Activated T-cell treated with anti-CD3 and anti-CD28 coated beads for 48 hours (primary cell): ENCODE measurements at places on chromosomes 11 and 22.

DNA sequence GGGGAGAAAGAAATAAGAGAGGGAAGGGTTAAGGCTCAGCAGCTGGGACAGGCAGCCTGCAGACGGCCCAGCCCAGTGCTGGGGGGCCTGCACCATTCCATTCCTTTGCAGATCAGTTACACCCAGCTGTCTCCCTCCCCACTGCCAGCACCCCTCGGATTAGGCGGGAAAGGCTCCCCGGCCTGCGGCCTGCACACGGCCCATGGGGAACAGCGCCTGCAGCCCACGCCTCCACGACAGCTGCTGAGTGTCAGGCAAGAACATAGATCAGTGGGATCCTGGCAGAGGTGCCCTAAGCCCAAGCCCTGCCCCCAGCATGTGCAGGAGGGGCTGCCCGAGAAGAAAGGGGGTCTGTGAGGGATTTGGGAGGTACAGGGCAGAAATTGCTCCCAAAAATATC is 65.8 kb upstream of the MYOD1 start:
- DNase-seq, result no peak

DNA sequence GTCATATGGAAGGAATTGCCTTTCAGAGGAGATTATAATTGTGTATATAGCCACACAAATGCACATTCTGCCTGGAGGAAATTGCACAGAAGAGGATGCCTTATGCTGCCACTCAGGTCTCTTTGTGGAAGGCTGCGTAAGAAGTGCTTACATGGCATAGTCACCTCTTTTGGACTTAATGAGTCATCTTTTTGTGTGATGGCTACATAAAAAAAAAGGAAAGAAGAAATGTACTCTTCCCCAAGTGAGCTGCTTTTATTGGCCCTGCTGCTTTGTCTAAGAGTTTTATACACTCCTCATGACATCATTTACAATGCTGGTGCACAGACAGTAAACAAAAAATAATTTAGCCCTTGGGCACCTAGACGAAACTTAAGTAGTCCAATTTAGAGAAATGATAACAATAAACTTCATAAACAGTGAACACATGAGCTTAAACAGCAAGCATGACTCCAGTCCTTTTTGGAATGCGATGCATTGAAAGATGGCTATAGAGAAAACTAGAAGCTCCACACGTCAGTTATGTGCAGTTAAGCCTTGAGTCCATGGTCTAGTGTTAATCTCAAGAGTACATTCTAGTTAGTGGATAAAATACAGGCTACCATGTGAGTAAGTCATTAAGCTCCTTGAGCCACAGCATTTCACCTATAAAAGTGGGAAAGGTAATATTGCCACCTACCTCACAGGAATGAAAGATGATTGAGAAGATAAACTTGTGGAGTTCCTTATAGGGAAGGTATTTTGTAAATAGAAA is 12.0 kb downstream of the CSTPP1 start:
- no peak for DNase-seq

- DNase-seq, result peak; percentile 35
Observed at GRCh38 chr11:69425895-69426544, 55.4 kb upstream of the LINC01488 start.

DNA sequence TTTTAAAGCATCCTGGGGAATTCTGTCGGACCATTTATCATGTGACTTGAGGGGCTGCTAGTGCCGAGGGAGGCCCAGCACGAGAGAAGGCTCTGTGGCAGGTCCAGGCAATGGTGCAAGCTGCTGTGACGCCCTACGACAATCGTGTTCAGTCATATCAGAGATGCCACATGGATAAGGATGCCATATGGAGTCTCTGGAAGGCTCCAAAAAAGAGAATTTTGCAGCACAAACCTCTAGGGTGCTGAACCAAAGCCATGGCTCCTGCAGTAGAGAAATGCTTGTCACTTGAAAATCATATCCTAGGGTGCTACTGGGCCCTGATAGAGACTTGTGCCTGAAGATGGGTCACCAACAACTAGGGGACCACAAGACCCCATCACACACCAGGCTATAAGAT is 6.7 kb upstream of the CD6 start:
- no peak for DNase-seq

GRCh38 chr11:84316866-84317555 is 1030.8 kb upstream of the CCDC90B start:
- no peak for DNase-seq

GRCh38 chr11:31903225-31904074 is 92.3 kb upstream of the PAX6 start:
- DNase-seq, result no peak

DNA sequence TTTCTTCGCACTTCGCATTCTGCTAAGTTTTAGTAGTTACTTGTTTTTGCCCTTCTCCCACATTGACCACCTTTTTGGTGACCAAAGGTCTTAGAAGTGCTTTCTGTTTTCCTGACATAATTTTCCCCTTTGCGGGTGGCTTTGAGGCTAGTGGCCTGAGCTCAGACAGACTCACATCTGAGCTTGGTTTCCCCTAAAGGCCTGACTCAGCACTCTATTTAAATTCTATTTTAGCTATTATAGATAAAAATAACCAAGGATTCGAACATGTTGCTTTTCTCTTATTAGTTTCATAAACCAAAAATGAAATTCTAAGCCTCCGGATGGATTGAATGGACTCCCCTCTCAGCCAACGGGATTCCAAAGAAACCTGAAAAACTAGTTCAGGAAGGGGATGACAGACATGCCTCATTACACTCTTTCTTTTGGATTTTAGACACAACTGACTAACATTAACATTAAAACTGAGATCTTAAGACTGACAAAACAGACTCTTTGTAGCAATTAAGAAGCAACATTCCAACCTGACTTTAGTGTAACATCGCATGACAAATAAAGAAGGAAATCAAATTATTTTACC is 258.5 kb downstream of the LUZP2 start:
- no peak for DNase-seq

- DNase-seq, result no peak
Observed at GRCh38 chr11:93084727-93085505, 112.9 kb downstream of the SLC36A4 start.

- DNase-seq, result no peak
Observed at GRCh38 chr11:36037031-36037430, 93.2 kb downstream of the LDLRAD3 start.

DNA sequence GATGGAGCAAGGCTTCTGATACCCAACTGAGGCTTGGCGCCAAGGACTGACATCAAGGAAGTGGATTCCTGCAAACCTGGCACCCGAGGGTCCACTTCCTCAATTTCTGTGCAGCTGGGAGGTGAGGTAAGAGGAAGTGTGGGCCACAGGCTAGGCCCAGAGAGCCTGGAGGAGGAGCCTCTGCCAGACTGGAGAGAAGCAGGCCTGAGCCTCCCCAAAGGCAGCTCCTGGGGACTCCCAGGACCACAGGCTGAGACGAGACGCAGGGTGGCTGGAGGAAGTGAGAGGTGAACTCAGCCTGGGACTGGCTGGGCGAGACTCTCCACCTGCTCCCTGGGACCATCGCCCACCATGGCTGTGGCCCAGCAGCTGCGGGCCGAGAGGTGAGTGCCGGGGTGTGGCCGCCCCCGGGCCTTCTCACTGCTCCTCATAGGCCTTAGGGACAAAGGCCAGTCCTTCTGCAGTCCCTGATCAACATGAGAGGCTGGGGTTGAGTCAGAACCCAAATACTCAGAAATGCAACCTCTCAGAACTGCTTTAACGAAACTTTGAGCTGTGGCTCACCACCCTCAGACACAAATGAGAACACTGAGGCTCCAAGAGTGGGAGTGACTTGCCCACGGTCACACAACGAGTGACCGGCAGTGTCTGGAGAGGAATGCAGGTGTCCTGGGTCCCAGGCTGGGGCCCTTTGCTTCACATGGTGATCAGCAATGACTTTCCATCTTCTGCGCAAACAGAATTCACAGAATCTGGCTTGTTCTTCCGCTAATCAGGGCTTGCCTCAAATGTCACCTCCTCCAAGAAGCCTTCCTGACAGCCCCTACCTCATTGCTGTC is at the start of gene NCF4:
Gene NCF4 (plus strand): TSS at position 186 of the 839 bp plus-strand sequence. CDS start 166 bp downstream, at position 352.
- DNase-seq, result peak; percentile 29

- DNase-seq, result peak; percentile 47
Observed at GRCh38 chr11:86632499-86633269, 39.7 kb downstream of the ME3 start.

- no peak for DNase-seq
Observed at GRCh38 chr11:6194065-6194581, 4.9 kb upstream of the OR52W1 start.

DNA sequence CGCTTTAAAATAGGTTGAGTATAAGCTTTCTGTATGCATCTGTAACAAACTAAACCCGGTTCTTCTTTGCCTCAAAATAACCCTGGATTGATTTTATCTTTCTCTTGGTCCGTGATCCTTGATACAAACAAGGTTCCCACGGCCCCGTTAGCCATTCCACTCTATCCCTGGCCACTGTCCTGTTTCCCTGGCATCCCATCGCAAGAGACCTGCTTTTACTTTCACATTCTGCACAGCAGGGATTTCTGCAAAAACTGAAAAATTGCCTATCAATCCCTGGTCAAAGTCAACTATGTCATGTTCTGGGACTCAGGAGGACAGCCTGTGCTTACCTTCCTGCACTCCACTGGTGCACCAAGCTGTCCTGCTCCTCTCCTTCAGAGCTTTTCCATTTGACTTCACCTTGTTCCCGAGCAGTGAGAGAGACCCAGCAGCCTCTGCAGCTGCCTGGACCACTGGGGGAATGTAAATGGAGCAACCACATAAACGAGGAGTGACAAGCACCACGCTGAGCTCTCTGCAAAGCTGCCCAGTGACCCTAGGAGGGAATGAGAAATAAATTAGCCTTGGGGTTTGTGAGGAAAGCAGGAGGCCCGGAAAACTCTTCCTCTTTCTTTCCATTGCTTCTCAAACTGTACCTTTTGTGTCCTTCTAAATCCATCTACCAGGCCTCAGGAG is 175.9 kb downstream of the NTM start:
- no peak for DNase-seq

GRCh38 chr11:92698742-92699141 is 270.7 kb upstream of the MTNR1B start:
- DNase-seq, result no peak

DNA sequence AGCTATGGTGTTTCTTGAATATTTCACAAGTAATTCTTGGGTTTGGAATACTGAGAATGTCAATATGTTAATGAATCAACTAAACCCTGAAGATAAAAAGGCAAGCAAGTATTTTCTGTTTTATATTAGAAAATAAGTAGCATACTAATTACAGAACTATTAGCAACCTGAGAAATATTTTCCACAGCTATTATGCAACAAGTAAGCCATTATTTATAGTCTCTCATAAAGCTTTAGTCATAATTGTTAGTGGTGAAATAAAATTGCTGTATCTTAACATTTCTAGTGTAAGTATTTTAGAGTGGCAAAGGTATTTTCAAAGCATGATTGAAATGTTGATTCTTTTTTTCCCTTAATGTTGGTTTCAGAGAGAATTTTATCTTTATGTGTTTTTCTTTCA is 53.3 kb downstream of the FAR1 start:
- DNase-seq, result no peak
